NCI-H1092 (cell line): ENCODE measurements at places on chromosomes 1 and 21.

DNA sequence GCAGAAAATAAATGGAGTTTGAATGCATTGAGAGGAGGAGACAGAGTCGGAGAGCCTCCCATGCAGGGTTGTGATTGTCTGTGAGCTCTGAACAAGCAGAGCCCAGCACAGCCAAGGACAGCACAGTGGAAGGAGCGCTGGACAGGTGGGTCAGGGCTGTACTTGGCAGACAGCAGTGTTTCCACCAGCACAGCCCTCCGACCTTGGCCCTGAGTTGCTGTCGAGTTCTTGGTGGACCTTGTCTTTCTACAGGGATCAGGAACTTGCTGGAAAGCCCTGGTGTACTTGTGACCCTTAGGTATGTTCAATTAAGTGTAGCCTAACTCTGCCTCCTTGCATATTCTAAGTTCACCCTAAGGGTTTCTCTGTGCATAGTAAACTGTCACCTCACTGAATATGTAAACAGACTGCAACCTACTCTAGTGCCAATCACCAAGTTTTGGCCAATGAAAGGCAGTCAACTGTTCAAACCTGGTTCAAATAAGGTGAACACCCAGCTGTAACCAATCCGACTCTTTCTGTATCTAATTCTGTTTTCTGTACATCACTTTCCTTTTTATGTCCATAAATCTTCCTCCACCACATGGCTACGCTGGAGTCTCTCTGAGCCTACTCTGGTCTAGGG is 86.6 kb upstream of the SLC25A33 start:
- no peak for DNase-seq

GRCh38 chr1:62024690-62025089 is 170.0 kb upstream of the L1TD1 start:
- no peak for DNase-seq

- DNase-seq, result no peak
Observed at GRCh38 chr1:45974541-45975269, 157.7 kb downstream of the PIK3R3 start.

- DNase-seq, result no peak
Observed at GRCh38 chr1:48808496-48808895, 31.8 kb upstream of the BEND5 start.

DNA sequence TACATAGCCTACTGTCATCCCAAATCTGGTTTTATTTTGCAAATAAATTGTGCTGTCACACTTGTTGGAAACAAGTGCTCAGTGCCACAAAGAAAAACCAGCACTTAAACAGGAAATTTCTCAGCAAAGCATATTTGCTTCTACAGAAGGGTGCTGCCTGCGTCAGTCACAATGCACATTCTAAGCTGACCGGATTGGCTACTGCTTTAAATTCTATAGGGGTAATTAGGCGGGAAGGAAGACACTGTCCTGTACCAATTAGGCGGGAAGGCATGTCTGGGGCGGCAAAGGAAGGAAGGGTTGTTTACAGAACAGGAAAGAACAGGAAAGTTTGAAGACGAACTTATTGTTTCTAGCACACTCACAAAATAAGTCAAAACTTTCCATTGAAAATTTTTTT is 2.8 kb downstream of the IFI16 start:
- no peak for DNase-seq

DNA sequence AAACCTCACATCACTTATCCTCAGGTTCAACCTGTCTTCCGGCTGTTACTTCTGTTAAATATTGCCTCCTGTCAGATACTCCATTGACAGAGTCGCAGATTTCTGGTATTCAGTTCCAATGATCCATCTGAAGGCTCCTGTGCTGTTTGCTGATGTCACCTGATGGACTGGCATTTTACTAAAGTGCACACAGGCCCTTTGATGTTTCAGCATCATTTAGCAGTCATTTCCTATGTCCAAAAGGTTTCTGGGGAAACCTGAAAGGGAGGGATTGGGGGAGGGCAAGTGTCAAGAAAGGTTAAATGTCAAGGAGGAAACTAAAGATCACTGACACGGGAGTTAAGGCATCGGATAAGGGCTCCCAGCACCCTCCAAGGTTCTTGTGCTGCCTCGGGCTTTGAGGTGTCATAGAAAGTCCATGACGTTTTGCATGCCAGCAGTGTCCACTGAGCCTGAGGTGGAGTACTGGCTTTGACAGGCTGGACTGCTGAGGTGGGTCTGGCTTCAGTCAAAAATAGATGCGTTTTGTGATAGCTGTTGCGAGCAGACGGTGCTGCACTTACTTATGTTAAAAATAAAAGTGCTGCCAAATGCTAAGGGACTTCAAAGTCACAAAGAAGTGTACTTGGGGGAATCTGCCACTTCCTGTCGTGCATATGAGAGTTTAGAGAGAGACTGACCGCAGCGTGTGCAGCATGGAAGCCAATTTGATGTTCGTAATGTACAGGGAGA is 30.8 kb downstream of the XCL2 start:
- DNase-seq, result no peak

- DNase-seq, result peak; percentile 15
Observed at GRCh38 chr1:248622570-248623001, 12.3 kb downstream of the OR2T11 start.

DNA sequence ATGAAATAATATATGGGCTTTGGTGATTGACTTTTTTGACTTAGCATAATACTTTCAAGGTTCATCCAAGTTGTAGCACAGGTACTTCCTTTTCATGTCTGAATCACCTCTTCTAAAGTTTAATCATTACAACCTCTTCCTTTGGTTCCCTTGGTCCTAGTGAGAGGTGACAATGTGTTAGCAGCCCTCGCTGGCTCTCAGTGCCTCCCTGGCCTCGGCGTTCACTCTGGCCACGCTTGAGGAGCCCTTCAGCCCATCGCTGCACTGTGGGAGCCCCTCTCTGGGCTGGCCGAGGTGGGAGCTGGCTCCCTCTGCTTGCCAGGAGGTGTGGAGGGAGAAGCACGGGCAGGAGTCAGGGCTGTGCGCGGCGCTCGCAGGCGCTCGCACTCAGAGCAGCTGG is 13.0 kb upstream of the RCAN3 start:
- no peak for DNase-seq

- no peak for DNase-seq
Observed at GRCh38 chr1:61224609-61225008, 142.2 kb downstream of the NFIA start.

DNA sequence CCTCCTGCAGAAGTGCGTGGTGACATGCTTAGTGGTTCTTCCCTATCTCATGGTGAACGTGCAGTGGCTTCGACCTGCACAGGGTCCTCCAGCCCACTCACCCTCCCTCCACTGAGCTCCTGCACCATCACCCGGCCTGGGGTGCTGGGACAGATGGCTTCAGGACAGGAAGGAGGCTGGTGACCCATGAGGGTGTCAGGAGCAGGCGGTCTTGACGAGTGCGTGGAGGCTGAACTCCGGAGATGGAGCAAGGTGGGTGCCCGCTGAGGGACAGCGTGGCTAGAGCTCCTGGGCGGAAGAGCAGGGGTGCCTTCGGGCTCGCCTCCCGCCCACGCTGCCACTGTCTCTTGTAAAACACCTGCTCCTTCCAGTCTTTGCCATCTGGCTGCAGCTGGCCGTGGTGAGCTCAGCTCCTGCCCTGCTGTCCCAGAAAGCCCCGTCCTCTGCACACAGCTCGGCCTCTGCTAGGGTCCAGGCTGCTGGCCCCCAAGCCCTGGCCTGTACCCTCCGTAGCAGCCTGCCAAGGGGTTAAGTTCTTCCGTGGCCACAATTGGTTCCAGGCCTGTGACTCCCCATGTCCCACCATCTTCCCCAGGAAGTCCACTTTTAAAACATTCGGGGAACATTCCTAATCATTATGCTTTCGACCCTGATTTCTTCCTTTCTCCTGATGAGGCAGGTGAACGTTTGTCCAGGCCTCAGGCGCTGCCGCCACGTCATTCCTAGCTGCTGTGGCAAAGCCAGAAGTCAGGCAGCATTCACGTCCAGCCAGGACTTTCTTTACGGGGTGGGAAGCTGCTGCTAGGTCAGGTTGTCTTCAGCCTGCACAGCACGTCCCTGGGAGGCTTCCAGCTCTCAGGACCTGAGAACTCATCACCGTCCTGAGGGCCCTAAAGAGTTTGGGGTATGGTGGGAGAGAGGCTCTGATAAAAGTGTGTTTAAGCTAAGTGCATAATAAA is 8.1 kb downstream of the KRTAP10-1 start:
- DNase-seq, result no peak

- DNase-seq, result no peak
Observed at GRCh38 chr1:218669431-218669830, 324.3 kb downstream of the TGFB2 start.

DNA sequence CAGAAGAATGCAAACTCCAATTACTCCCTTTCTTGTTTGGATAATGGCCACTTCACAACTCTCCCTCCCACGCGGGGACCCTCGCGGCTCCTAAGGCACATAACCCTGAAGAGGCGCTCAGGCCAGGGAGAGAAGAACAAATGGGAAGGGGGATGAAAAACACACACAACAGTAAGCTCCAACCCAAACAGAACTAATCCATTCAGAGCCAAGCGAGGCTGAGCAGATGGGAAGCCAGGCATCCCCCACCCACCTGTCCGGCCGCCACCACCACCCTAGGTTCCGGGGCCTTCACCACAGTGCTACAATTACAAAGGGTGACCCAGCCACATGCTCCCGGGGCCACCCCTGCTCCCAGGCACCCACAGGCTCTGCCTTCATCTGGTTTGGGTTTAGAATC is 101.5 kb downstream of the MRPL37 start:
- DNase-seq, result no peak

DNA sequence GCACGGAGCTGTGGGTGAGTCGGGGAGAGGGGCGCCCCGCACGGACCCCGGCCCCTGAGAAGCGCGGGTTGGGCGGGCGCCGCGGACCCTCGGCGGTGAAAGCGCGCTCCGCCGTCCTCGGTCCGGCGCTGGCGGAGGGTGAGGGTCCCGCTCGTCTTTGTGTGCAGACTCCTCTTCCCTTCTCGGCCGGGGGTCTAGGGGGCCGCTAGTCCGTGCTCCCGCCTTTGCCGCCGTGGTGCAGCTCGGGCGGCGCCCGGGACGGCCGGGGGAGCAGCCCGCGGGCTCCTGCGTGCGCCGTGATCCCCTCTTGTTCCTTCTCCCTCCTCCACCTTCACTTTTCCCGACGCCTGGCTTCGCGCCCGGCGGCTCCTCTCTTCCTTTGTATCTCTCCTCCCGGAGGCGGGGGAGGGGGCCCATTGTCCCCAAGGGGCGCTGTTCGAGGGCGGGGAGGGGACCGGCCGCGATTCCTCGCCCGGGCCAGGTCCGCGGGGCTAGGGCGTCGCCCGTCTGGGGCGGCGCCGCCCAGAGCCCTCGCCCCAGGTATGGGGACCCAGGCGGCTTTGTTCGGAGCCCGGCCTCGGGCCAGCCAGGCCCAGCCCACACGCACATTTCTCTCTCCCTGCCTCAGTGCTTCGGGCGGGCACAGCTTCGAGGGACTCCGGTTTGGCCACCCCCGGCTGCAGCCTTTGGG is 519 bp downstream of the FNBP1L start:
- DNase-seq, result peak; percentile 35

DNA sequence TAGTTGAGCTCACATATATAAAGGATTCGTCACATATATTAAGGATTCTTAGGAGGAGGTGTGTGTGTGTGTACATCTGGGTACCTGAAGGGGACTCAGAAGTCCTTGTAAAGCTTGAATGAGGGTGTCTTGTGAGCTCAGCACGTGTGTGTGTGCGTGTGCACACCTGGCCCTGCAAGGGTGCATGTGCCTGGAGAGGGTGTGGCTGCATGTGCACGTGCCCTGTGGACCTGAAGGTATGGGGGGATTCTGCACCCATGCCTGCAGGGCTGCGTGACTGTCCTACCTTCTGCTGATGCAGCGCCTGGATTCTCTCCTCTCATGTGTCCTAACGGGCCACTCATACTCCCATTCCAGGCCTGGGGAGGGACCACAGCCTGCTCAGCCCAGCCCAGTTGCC is 24.0 kb downstream of the EPHA8 start:
- no peak for DNase-seq

- DNase-seq, result no peak
Observed at GRCh38 chr1:3244927-3245315, 175.9 kb downstream of the PRDM16 start.

- no peak for DNase-seq
Observed at GRCh38 chr1:151775894-151776664, 12.8 kb upstream of the MRPL9 start.

DNA sequence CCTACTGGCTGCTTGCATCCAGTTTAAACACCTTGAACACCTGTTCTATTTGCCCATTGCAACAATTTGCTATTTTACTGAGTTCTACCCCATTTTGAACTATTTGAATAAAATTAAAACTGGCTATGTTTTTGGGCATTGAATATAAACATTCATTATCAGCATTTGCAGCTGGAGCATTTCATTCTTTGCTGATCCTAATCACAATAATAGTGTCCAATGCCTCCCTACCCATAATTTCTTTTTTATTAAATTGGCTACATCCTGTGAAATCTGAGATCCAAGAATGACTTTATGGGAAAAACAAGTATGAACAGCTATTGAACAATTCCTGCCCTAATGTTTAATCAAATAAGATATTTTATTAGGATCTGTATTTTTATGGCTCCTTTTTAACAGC is 447.9 kb downstream of the PLA2G4A start:
- no peak for DNase-seq

GRCh38 chr1:223515926-223516325 is 122.7 kb downstream of the CCDC185 start:
- DNase-seq, result no peak

DNA sequence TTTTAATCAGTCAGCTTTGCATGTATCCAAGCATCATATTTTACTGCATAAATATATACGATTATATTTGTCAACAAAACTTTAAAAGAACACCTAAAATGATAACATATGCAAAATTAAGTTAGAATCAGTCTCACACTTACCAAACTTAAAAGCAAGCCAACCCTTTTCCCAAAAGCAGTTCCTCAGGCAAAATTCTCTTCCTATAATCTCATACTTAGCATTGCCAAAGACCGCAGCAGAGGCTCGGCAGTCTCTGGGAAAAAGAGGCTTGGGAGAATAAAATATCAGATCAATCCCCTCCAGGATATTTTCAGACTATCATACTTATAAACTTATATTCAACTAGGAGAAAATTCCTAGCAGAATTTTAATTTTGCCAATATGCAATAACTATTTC is 93.2 kb upstream of the RGS18 start:
- DNase-seq, result no peak

GRCh38 chr21:37159053-37159776 is 86.2 kb downstream of the TTC3 start:
- DNase-seq, result no peak

DNA sequence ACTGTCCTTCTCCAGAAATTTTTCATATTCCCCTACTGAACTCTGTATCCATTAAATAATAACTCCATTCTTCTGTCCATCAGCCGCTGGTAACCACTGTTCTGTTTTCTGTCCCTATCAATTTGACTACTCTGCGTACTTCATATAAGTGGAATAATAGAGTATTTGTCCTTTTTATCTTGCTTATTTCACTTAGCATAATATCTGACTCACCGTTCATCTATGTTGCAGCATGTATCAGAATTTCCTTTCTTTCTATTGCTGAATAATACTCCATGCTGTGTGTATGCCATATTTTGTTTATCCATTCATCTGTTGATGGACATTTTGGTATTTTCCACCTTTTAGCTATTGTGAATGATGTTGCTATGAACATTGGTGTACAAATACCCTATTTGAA is 71.9 kb downstream of the CEP350 start:
- no peak for DNase-seq

DNA sequence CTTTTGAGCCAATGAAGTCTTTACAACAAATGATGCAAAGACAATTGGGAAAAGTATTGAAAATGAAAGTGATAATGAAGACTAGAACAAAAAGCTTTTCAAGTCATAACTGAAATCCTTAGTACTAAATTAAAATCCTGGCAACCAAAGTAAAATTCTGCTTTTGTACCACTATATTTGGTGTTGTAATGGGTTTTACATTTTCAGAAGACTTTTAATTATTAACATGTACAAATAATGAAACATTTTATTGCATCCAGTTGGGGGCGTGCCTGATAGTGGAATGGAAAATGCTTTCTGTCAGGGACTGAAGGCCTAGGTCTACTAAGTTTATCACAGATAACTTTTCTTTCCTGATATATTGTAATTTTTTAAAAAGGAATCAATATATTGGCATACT is 89.4 kb downstream of the SDCCAG8 start:
- no peak for DNase-seq
